Cortex of kidney (tissue), 1 donor: ENCODE measurements at places on chromosomes 6 and 20.

GRCh38 chr20:40582531-40582930 lies 106.5 kb downstream of the MAFB start:
- DNase-seq = no peak

- DNase-seq = no peak
These were observed 107.4 kb upstream of the MAP7 start for GRCh38 chr6:136657666-136658065.

DNA sequence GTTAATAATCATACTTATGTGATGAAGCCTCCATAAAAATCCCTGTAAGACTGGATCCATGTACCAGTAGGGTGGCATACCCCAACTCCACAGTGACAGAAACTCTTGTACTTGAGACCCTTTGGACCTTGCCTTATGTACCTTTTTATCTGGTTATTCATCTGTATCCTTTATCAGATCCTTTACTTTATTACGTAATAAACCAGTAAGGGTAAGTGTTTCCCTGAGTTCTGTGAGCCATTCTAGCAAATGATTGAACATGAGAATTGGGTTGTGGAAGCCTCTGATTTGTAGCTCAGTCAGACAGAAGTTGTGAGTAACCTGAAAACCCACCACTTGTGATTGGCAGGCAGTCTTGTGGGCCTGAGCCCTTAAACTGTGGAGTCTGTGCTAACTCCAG lies 229.7 kb downstream of the FOXA2 start:
- DNase-seq = no peak

- DNase-seq = no peak
These were observed 48.4 kb upstream of the TULP1 start for GRCh38 chr6:35561113-35561512.

DNA sequence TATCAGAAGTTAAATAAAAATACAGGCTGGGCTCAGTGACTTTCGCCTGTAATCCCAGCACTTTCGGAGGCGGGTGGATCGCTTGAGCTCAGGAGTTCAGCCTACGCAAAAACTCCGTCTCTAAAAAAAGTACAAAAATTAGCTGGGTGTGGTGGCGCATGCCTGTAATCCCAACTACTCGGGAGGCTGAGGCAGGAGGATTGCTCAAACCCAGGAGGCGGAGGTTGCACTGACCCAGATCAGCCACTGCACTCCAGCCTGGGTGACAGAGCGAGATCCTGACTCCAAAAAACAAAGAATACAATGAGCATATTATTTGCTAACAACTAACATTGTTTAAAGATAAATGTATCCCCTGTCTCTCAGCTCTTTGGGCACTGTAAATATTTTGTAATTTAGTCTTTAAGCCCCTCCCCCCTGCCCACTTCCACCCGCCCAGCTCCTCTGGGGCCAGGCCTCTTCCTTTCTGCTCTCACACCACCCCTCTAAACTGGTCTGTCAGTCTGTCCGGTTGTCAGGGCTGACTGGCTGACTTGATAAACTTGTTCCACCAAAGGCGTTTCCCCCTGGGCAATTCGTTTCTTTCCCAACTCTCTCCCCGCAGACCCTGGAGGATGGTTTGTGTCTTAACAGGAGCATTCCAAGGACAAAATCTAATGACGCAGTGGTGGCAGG lies 62.4 kb upstream of the QKI start:
- no peak for DNase-seq

- DNase-seq = no peak
These were observed 17.9 kb downstream of the CARMIL1 start for GRCh38 chr6:25297039-25297441.

DNA sequence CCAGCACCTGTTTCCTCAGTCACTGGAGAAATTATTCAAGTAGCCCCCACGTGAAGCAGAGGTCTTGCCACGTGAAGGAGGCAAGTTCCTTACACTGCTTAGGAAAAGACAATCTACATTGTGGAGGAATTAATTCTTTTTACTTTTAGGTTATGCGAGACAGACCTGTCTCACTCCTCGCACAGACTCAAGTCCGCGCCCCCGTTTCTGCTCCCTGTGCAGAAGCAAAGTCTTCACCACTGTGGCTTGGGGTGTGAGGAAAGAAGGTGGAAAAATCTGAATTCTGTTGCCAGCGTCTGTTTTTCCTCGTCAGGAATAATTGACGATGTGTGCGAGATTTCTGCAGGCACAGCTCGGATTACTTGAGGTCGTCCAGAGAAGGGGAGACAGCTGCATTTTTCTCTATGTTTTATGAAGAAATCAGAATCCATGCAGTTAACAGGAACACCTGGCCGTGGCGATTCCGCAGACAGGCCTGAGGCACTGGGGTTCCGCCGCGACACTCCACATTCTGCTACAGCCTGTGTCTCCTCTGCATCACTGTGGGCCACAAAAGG lies 185.1 kb downstream of the SMOC2 start:
- DNase-seq = no peak

DNA sequence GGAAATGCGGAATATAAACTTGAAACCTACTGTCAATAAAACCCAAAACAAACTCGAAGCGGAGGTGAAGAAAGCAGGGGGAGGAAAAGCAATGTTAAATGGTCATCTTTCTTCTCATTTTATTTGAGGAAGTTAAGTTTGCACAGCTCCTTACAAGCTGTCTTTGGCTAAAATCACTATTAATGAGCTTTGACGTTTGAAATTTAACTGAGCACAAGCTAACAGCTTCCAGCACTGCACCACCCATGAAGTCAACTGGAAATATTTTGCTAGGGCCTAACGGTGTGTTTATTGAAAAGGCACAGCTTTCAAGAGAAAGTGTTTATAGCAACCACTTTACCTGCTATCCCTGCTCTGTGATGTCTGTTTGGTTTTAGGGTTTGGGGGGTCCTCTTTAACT lies 103.8 kb downstream of the PKHD1 start:
- DNase-seq = no peak

- no peak for DNase-seq
These were observed 254.7 kb downstream of the GMPR start for GRCh38 chr6:16493112-16493511.

DNA sequence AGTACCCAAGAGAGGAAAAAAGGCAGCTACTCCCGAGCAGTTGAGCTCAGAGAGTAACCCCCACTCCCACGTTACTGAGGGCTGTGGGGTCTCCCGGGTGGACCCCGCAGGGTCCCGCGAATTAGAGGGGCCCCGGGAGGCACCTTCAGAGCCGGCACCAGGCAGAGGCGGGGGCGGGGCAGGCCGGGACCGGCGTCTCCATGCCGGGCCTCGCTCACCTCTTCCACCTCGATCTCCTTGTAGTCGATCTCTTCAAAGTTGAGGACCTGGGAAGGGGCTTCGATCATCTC lies 381 bp downstream of the MAP3K7 start:
- no peak for DNase-seq
